Naive thymus-derived CD8-positive, alpha-beta T cell (primary cell): ENCODE measurements at places on chromosomes 16 and 17. TPM values are rescaled to one million over a fixed set of nuclear protein-coding genes. Genes with fewer than 3 reads are reported as not detected.

ADAMTS18 gene
- polyA plus RNA-seq: not detected

TBC1D3E gene
- polyA plus RNA-seq: not detected

EZH1 gene
- polyA plus RNA-seq: 44.6 TPM

CCL8 gene
- polyA plus RNA-seq: not detected

HP gene
- 0.26 TPM for polyA plus RNA-seq

PRDM7 gene
- polyA plus RNA-seq: not detected
